ENCODE measurements at places on chromosomes 1 and 21.

GRCh38 chr1:111904478-111905218 lies 84.8 kb downstream of the KCND3 start:
- DNase-seq, result no peak

- no peak for DNase-seq
These were observed 16.9 kb downstream of the CHRNB2 start for GRCh38 chr1:154584267-154584994.

GRCh38 chr1:103337779-103338178 lies 187.7 kb upstream of the RNPC3 start:
- no peak for DNase-seq

- DNase-seq, result no peak
These were observed 890.6 kb downstream of the KCNT2 start for GRCh38 chr1:195717651-195718050.

GRCh38 chr1:18325136-18325535 lies 155.6 kb upstream of the KLHDC7A start:
- DNase-seq, result no peak

- DNase-seq, result no peak
These were observed 40.3 kb downstream of the GPR88 start for GRCh38 chr1:100578201-100578600.

- no peak for DNase-seq
These were observed 91.7 kb downstream of the C1orf94 start for GRCh38 chr1:34268311-34268954.

DNA sequence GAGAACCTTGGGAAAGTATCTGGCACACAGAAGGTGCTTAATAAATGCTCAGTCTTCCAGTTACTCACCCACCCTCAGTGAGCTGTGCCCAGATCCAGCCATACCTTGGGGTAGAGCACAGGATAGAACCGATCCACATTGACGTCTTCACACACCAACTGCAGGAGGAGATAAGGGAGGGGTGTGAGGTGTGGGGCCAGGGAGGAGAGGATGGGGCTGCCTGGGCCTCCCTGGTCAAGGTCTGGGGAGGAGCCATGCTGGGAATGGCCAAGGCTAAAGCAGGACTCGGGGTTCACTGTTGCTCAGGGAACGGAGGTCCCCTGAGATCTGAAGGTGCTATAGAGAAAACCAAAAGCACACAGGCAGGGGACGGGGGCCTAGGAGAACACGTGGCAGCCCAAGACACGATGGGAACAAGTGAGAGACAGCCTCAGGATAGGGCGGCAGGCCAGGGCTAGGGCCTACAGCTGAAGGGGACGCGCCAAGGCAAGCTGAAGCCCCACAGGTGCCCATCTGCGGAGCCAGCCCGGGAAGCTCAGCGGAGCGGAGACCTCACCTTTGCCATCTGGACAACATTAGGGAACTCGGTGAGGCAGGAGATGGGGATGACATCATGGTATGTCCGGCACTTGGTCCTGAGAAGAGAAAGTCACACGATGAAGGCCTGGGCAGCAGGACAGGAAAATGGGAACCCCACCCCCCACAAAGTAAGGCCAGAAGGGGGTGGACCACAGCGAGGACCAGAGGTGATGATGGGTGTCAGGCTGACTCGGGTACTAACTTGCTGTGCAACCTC lies 55.9 kb downstream of the RAP1GAP start:
- DNase-seq, result no peak

GRCh38 chr1:175839779-175840669 lies 96.6 kb upstream of the TNR start:
- no peak for DNase-seq

DNA sequence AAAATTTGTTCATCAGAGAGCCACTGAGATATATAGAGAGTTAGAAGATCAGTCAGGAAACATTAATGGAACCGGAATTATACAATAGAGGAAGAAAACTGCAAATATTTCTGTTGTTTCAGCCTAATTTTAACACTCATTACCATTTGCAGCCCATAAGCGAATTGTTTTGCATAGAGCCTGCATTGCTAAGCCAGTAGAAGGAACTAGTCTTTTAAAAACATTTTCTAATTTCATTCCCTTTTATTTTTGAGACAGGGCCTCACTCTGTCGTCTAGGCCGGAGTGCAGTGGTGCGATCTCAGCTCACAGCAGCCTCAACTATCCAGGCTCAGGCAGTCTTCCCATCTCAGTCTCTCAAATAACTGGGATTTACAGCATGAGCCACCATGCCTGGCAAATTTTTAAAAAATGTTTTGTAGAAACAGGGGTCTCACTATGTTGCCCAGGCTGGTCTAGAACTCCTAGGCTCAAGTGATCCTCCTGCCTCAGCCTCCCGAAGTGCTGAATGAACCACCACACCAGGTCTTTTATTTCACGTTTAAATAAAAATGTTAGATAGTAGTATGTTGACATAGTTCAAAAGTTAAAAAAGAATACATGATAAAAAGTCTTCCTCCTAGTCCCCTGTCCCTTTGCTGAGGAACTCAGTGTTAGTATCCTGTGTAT lies 25.3 kb downstream of the MPZL1 start:
- DNase-seq, result no peak

GRCh38 chr1:13965770-13966398 lies 265.9 kb downstream of the PRDM2 start:
- no peak for DNase-seq

DNA sequence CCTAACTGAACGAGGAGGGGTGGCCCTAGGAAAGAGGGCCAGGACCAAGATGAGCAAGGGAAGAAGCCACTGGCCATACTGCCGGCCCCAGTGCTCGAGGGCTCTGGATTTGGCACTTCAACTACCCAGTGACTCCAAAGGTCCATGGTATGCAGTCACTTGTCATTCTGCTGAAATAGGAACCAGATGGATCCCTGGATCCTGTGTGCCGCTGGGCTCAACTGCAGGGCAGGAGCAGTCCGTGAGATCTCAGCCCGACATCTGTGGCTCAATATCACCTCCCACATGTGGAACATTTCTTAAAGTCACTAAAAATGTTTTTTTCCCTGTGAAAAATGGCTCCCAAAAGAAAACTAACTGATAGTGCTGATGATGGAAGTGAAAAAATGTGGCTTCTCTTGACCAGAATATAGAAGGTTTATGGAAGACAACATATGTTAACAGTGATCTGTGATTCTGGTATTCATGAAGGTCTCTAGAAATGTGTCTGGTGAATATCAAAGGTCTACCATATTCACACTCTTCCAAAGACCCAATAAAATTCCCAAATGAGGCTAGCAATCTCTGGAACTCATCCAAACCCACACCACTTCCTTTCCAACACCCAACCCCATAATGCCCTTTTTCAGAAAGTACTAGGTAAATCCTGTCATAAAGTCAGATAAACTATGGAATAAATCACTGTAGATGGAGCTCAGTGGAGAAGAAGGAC lies 24.1 kb downstream of the PAFAH2 start:
- DNase-seq, result no peak

- DNase-seq, result no peak
These were observed 36.6 kb downstream of the UBASH3A start for GRCh38 chr21:42440187-42440792.

DNA sequence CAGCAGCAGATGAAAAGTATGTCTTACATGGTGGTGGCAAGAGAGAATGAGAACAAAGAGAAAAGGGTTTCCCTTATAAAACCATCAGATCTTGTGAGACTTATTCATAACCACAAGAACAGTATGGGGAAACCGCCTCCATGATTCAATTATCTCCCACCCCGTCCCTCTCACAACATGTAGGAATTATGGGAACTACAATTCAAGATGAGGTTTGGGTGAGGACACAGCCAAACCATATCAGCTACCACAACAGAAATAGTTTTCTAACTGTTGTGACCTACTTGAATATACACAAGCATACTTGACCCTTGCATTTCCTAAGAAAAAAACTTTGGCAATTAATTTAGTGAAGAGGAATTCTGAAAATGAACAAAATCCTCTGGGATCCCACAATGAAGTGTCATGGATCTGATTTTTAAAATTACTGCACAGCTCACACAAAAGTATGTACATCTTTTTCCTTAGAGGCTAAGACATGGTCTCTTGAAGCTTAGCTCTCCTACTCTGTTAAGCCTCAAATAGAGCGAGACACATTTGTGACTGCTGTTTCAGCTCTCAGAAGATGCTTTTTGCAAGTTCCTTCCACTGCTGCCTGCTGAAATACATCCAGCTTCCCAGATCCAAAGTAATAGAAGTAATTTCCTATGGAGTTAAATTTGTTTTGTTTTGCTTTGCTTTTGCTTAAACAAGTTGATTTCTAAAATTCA lies 265.8 kb downstream of the DPYD start:
- DNase-seq, result no peak

DNA sequence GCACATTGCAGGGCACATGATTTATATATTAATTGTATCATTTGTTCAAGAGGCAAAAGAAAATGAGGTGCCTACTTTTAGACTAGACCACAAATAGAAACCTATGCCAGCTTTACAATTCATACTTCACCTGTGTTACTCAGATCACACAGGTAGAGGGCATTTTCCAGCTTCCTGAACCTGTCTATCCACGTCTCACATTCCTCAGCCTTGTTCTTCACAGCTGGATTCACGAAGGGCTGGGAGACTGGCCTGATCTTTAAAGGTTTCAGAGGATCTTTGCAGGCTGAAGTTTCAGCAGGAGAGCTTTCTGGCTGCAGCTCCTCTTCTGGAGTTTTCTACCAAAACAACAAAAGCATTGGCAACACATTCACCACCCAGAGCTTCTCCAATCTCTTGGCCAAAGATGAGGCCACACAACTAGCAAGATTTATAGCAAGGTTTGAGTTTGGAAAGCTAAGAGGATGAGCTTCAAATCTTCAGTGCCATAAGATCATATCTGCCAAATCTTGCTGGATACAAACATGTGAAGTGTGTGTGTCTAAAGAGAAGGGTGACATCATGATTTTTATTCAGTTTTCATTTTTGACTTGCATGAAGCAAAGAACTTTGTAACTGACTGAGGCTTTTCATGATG lies 71.0 kb upstream of the CYP2J2 start:
- DNase-seq, result no peak

DNA sequence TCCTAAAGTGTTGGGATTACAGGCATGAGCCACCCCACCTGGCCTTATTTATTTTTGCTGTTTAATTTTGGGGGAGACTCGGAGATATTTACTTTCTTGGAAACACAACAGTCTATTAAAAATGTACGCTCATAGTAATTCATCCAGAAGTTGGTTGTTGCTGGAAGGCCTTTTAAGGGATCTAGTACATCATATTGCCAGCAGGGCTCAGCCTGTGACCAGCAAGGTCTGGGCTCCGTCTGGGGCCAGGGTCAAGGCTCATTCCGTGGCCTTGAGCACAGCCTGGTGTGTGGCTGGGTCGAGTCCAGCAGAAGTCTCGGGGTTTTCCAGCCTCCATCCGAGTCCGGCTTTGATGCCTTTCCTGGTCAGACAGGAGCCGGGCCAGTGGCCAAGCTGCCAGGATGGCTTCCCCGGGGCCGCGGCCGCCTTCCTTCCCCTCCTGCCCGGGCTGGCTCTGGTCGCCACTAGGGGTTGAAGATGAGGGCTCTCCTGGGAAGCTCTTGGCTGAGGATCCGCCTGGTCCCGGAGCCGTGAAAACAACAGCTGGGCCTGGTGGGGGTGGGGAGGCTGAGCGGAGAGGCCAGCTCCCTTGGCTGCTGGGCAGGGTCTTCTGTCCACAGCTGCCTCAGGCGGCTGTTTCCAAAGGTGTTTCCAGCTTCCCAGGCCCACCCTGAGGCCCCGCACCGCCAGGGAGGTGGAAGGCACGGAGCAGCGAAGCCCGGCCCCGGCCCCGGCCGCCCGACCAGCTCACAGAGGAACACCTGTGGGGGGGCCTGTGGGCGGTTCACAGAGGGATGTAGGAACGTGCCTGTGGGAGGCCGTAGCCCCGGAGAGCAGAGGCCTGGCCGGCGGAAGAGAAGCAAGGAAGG lies 5.1 kb upstream of the VWA1 start:
- DNase-seq, result peak; percentile 84

GRCh38 chr1:16978567-16979474 lies 1.6 kb downstream of the MFAP2 start:
- no peak for DNase-seq
